ENCODE measurements at places on chromosomes 6 and 20.
A peak's percentile ranks its signal among the peaks of the same experiment; 100 is the strongest.

- no peak for DNase-seq
These were observed 108.7 kb upstream of the MAP3K4 start for GRCh38 chr6:160882791-160883279.

GRCh38 chr6:34055223-34055933 lies 90.5 kb downstream of the GRM4 start:
- DNase-seq = peak; percentile 78

- no peak for DNase-seq
These were observed 24.3 kb upstream of the TAB2 start for GRCh38 chr6:149293244-149293643.

- no peak for DNase-seq
These were observed 476 bp upstream of the BCKDHB start for GRCh38 chr6:80105972-80106417.

- DNase-seq = no peak
These were observed 465.4 kb upstream of the BTBD3 start for GRCh38 chr20:11452326-11452725.

DNA sequence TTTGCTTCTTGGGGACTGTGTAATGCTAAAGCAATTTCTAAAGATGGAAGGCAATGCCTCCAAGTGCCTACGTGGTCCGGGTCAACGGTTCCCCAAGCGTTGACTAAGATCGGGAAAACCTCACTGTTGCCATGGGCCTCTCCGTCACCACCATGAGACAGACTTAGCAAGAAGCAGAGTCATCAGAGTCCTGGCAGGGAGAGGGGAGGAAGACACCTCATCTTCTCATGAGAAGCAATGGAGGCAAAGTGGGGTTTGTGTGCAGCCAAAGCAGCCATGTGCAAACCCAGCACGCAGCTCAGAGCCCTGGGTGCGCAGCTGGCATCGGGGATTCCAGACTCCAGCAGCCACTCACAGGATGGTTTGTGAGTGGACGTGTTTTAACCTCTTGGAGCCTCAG lies 111.4 kb downstream of the SYNDIG1 start:
- DNase-seq = peak; percentile 31

- DNase-seq = no peak
These were observed 50.8 kb upstream of the BACH2 start for GRCh38 chr6:90347411-90347851.

GRCh38 chr6:17167327-17167979 lies 65.6 kb downstream of the STMND1 start:
- peak; percentile 40 for DNase-seq

- no peak for DNase-seq
These were observed 51.7 kb downstream of the CHMP4B start for GRCh38 chr20:33862709-33863403.

DNA sequence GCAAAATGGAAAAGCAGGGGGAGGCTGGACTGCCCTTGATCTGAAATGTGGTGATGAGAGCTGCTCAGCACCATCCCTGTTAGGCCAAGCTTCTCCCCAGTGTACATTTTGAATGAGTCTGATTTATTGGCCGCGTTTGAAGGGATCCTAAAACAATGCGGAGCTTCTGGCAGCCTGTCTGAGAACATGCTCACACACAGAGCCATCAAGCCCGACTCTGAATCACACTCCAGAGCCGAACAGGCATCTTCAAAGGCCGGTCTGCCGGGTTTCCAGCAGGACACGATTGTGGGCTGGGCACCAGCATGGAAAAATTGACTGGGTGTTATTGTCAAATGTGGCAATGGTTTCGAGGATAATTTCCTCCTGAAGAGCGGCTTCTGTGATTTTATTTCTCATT lies 235.9 kb downstream of the TFAP2C start:
- no peak for DNase-seq

GRCh38 chr20:12906361-12906760 lies 102.4 kb upstream of the SPTLC3 start:
- DNase-seq = no peak

GRCh38 chr6:47456536-47456975 lies 21.0 kb upstream of the CD2AP start:
- no peak for DNase-seq

GRCh38 chr20:44218446-44218845 lies 7.9 kb upstream of the OSER1 start:
- DNase-seq = no peak

- peak; percentile 51 for DNase-seq
These were observed 5.8 kb upstream of the KCNG1 start for GRCh38 chr20:51028616-51029212.

DNA sequence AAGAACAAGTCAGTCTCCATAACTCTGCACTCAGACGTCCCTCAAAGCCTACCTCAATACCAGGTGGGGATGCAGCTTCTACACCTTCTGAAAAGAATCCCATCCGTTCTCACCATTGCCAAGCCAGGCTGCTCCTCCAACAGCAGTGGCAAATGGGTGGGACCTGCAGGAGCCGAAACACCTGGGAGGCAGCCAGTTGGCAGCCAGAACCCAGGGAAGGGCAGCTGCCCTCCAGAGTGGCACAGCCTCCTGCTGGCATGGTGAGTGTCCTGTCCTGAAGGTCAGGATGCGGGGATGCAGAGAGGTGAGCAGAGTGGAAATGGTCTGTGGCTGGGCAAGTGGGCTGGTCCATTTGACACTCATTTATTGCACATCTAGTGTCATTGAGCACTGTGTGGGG lies 210.6 kb upstream of the CDH4 start:
- DNase-seq = no peak

- DNase-seq = no peak
These were observed 140.5 kb downstream of the SOBP start for GRCh38 chr6:107630348-107630977.

DNA sequence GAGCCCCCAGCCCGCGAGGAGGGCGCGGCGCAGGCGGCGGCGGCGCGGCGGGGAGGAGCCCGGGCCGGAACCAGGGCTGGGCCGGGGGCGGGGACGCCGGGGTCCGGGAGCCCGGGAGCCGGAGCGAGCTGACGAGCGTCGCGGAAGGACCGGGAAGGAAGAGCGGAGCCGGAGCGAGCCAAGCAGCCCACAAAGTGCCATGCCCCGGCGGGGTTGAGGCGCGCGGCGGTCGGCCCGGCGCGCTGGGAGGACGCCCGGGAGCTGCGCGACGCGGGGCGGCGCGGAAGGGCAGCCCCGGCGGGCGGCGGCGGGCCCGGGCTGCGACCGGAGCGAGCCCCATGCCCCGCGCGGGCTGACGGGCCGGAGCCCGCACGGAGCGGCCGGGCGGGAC lies 289 bp downstream of the FOXP4 start:
- DNase-seq = no peak

- DNase-seq = no peak
These were observed 26.5 kb upstream of the STX11 start for GRCh38 chr6:144123836-144124235.

DNA sequence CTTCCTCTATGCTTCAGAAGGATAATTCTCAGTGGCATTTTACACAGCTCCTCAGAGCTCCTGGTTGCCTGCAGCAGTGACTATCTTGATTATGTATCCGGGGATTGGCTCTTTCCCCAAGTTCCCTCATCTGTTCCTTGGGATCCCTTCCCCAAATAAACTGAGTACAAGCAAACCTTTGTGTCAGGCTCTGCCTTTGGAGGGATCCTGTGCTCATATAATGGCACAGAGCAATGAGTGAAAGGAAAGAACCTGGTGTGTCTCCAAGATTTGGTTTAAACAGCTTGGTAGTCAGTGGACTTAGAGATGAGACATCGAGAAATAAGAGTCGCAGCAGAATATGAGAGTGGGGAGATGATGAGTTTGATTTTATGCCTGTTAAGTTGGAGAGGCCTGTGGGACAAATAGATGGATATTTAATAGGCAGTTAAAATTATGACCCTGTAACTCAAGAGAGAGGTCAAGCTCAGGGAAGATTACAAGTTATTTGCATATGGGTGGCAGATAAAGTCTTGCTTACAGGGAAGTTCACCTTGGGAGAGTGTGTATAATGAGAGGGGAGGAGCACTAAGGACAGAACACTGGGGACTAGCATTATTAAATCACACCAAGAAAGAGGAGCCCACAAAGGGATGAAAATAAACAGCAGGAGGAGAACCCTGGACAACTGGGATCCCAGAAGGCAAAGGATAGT lies 44.1 kb upstream of the GCLC start:
- DNase-seq = no peak

GRCh38 chr20:17634661-17635331 lies 47.2 kb downstream of the RRBP1 start:
- DNase-seq = no peak

DNA sequence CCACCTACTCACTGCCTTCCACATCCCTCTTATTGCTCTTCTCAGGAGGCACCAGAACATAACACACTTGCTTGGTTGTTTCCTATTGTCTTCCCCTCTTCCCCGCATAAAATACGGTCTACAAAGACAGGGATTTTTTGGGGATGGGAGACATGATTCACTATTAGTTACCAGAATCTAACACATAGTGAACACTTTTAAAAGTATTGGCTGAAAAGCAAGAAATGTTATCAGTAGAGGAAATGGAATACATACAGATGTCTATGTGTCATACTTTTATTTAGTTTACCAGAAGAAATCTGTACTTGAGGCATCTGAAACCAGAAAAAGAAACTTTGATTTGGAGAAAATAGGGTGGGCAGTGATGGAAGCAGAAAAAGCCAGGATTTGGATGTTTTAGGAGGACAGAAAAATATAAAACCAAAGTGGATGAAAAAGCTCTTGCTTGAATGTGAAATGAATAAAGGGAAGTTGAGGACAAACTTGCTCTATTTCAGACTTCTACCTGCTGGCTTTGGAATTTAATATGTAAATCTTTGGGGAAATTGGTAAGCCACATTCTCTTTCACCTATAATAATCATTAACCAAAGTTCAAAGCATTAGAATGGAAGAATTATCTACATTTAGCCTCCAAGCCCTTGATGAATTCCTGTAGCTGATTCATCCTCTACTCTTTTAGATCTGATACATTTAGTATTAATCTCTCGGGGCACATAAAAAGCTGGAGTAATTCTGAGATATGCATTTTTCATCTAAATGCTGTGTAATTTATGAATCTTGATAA lies 82.6 kb downstream of the DOK5 start:
- DNase-seq = no peak

DNA sequence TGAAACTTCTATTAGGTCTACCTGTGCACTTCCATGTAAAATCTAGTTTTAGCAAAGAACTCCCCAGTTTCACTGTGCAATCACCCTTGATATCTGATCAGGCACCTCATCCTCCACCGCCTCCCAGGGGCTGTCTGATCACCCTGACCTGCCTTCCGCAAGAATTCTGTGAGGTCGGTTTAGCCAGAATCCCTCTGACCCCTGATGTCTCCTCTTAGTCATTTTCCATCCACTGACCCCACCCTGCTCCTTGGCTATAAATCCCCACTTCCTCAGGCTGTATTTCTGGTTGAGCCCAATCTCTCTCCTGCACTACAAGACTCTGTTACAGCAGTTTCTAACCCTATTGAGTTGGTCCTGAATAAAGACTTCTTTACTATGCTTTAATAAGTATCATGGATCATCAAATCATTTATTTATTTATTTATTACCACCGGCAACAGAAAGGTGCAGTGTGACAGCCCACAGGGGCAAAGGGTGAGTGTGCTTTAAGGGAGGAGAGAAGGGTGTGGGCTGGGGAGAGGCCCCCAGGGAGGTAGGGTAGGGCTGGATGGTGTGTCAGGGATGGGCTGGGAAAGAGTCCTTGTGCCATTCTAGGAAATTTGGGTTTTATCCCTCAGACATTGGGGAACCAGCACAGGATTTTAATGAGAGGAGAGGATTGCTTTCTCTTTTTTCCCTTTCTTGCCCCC lies 11.2 kb upstream of the SERPINB6 start:
- DNase-seq = no peak

GRCh38 chr6:140988780-140989179 lies 1143.9 kb upstream of the GJE1 start:
- no peak for DNase-seq

- DNase-seq = peak; percentile 54
These were observed at the start of gene RRP36 for GRCh38 chr6:43021270-43022047. RRP36 (plus strand) TSS chr6:43021623; CDS start chr6:43021655, 32 bp downstream.

DNA sequence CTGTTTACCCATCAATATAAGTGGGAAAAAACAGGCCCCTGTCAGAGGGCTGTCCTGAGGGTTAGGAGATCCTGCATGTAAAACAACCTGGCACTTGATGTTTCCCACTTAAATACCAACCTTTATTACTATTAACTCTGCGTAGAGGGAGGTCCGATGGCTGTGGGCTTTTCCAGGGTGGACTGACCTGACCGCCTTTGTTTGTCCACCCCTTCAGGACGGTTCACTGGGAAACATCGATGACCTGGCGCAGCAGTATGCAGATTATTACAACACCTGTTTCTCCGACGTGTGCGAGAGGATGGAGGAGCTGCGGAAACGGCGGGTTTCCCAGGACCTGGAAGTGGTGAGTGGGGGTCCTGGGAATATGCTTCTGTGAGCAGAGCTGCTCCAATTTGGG lies 47.3 kb downstream of the SASH1 start:
- DNase-seq = no peak

- DNase-seq = no peak
These were observed 67.8 kb downstream of the THBS2 start for GRCh38 chr6:169185692-169186485.

GRCh38 chr6:146297815-146298214 lies 245.8 kb upstream of the RAB32 start:
- DNase-seq = no peak

DNA sequence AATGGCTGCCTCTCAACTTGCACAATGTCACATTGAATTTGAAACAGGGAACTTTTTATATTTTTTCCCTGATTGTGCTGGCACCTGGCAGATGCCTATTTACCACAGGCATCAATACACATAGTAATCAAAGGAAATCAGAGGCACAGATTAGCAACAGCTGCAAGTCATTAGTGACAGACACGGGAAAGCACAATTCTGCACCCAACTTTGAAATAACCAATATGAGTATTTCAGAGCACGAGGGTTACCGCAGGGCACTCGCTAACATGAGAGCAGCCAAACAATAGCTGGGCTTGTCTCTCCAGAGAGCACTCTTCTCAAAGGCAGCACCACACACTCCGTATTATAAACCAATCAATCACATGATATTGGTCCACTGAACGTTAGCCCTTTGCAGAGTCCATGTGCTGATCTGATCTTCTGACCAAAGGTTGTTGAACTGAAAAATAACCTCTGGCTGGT lies 149.5 kb downstream of the RNF144B start:
- no peak for DNase-seq

- DNase-seq = no peak
These were observed 60.2 kb upstream of the HIVEP1 start for GRCh38 chr6:11951868-11952267.

GRCh38 chr6:149045404-149045803 lies 272.1 kb upstream of the TAB2 start:
- DNase-seq = no peak

DNA sequence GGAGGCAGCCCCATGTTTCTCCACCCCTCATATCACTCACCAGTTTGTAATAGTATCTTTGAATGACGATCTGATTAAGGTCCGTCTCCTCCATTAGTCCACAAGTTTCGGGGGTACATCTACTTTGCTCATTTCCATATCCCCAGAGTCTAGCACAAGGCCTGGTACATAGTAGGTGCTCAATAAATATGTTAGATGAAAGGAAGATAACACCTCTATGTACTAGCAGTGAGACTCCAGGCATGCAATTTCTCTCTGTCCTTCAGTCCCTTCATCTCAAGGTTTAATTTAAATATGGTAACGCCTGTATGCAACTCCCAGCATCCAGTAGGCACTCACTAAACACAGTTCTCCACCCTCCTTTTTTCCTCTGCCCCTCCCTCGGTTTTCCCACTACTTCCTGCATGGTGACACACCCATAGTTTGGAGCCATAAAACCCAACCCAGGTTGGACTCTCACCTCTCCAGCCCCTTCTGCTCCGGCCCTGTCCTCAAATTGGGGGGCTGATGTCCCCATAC lies 461 bp upstream of the HNF4A start:
- no peak for DNase-seq

All from spinal cord (tissue), 10 donors.